H9 (cell line): ENCODE measurements at places on chromosomes 3 and 15. TPM values are rescaled to one million over a fixed set of nuclear protein-coding genes. Genes with fewer than 3 reads are reported as not detected.

CLDN16 gene
- total RNA-seq = not detected in 2 replicates

KCNH8 gene
- total RNA-seq = 3.4 and 3.7 TPM in 2 replicates

GOLGA6A gene
- total RNA-seq = 0.72 and 0.90 TPM in 2 replicates

GFM1 gene
- 46.2 and 47.1 TPM in 2 replicates for total RNA-seq

C3orf49 gene
- total RNA-seq = not detected in 2 replicates

GPR171 gene
- total RNA-seq = not detected in 2 replicates

USP3 gene
- 12.0 and 14.2 TPM in 2 replicates for total RNA-seq

LSG1 gene
- 59.9 and 63.3 TPM in 2 replicates for total RNA-seq
